Stomach (tissue), 19 donors: ENCODE measurements at places on chromosomes 1 and 21. TPM values are rescaled to one million over a fixed set of nuclear protein-coding genes. Genes with fewer than 3 reads are reported as not detected.

- H3K4me1 ChIP-seq = peaks cover 8% of the 10 kb centered on the region
- peaks cover 65% of the 10 kb centered on the region for H3K27me3 ChIP-seq
- H3K36me3 ChIP-seq = no peaks in the 10 kb centered on the region
Measured at GRCh38 chr1:4655674-4656532, 1.5 kb downstream of the AJAP1 start.

DNA sequence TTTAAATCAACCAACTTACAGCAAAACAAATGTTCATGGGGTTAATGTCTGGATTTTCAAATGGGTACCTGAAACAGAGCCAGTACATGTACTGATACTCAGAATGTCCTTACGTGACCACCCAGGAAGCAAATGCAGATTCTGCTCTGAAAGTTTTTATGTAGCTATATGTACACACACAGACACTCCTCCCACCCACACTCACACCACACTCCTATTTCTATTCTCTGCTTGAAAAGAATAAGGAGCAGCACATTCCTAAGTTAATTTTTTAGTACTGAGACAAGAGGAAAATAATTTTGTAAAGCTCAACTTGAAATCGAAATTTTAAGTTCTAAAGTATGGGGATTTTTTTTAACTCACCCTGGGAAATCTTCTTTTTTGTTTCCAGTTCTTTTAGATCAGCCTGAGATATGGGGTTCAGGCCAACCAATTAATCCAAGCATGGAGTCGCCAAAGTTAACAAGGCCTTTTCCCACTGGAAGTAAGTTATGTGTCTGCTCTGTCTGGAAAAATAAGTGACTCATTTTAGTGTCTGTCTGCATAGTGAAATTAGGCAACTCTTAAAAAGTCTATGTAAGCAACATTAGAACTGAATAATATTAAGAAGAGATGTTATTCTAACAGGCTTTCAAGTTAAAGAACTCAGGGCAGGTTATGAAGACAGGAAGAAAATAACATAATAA lies 75.5 kb upstream of the DYNLT5 start:
- H3K36me3 ChIP-seq = no peaks in the 10 kb centered on the region
- no peaks in the 10 kb centered on the region for H3K4me1 ChIP-seq
- H3K27me3 ChIP-seq = no peaks in the 10 kb centered on the region
- peak; percentile 40 for DNase-seq
- H3K27ac ChIP-seq = peak overlapping the region; percentile 35

DNA sequence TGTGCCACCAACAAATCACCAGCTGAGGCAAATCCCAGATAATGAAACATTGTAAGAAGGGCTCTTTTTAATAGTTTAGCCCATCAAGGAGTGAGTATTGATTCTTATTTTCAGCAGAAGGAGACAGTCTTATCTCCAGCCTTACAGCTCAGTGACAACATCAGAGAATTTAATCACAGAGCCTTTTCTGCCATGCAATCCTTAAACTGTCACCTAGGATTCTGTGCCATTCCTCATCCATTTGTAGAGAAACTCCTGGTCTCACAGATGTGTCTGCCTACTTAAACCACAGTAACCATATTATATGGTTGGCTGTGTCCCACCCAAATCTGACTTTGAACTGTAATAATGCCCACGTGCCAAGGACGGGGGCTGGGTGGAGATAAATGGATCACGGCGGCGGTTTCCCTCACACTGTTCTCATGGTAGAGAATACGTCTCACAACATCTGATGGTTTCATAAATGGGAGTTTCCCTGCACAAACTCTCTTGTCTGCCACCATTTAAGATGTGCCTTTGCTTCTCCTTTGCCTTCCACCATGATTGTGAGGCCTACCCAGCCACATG lies 217.7 kb downstream of the RERE start:
- H3K27ac ChIP-seq = peak overlapping the region; percentile 32
- no peak for DNase-seq
- H3K4me3 ChIP-seq = no peak overlapping the region
- peaks cover 25% of the 10 kb centered on the region for H3K4me1 ChIP-seq
- H3K27me3 ChIP-seq = no peaks in the 10 kb centered on the region
- no peaks in the 10 kb centered on the region for H3K36me3 ChIP-seq

GRCh38 chr1:71228241-71228640 lies 147.4 kb upstream of the ZRANB2 start:
- H3K4me1 ChIP-seq = no peaks in the 10 kb centered on the region
- H3K27me3 ChIP-seq = no peaks in the 10 kb centered on the region
- no peak for DNase-seq
- H3K27ac ChIP-seq = no peak overlapping the region

The SH2D2A gene
- total RNA-seq = 11.6 TPM

The AADACL4 gene
- total RNA-seq = not detected

The SSX2IP gene
- 4.9 TPM for total RNA-seq

The NPL gene
- total RNA-seq = 8.3 TPM
